ENCODE measurements at places on chromosomes 6 and 20.

DNA sequence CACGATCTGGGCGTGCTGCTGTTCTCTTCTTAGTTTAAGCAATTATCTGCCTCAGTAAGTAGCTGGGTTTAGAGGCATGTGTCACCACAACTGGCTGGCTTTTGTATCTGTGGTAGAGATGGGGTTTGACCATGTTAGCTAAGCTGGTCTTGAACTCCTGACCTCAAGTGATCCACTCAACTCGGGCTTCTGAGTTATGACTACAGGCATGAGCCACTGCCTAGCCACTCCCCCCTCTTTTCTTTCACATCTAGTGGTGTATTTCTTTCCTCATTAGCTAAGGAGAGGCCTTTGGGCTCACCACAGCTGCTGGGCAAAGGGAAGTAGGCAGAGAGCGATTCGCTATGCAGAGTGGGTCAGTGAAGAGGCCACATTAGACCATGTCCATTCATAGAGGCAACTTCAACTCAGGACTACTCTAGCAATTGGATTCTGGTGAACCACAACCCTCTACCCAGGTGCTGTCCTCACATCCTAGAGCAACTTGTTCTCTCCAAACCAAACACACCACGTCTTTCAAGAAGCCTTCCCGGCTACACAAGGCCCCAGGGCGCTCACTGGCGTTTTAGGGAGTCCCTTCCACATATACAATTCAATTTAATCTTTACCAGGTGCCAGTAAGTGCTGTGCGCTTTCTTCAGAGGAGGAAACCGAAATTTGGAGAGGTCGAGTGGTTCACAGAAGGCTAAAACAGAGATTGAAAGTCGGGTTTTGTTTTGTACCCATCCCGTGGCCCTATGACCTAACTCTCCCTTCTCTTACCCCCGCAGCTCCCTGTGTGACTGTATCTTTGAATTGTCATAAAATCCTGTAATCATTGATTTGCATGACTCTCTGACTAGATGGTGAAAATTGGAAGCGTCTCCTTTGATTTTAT, 26.5 kb upstream of the GFOD1 start:
- no peak for DNase-seq

GRCh38 chr20:33130568-33131061, 37.3 kb upstream of the BPIFA2 start:
- DNase-seq: no peak

DNA sequence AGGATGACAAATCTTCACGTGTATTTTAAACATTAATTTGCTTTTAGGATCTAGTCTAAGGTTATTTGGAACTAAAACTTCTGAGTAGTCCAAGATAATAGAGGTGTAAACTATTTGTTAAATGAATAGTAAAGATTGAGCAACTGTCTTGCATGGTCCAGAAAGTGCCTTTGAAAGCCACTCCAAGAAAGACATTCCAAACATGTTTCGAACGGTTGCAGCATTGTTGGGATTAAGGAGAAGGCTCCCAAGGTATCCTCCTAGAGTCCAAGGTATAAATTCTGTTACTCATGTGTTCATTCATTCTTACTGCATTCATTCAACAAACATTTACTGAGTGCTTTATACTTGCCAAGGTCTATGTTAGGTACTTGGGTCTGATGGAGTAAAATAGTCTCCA, 28.8 kb upstream of the MYLK2 start:
- DNase-seq: no peak

- no peak for DNase-seq
These were observed 10.1 kb downstream of the SLC22A2 start for GRCh38 chr6:160248538-160248937.

GRCh38 chr6:43722920-43723545, 35.4 kb upstream of the MRPS18A start:
- no peak for DNase-seq

DNA sequence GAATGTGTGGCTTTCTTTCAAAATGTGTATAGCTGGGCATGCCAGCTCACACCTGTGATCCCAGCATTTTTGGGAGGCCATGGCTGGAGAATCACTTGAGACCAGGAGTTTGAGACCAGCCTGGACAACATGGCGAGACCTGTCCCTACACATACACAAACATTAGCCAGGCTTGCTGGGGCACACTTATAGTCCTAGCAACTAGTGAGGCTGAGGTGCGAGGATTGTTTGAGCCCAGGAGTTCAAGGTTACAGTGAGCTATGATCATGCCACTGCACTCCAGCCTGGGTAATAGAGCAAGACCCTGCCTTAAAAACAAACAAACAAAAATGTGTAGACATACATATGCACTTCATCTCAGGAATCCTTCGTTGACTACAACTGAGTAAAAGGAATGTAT, 31.1 kb upstream of the PLEKHG1 start:
- no peak for DNase-seq

GRCh38 chr20:41174782-41175181, 37.4 kb downstream of the PLCG1 start:
- DNase-seq: no peak

DNA sequence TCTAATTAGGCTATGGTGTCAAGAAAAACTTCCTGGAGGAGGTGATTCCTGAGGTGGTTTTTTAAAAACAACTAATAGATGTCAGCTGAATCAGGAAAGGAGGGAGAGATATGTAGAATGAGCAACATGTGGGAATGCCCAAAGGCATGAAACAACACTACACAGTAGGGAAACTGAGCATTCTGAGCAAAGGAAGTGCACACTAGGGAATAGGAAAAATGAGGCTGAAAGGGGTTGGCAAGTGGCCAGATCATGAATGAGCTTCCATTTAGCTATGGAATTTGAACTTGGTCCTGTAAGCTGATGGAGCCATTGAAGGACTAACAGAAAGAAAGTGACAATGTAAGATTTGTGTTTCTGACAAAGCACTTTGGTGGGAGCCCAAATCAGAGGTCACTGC, 16.9 kb upstream of the SLC35F1 start:
- DNase-seq: no peak

GRCh38 chr20:44264287-44264686, 17.2 kb downstream of the GDAP1L1 start:
- no peak for DNase-seq

GRCh38 chr20:38275815-38276550, 15.4 kb upstream of the KIAA1755 start:
- DNase-seq: no peak

GRCh38 chr6:44804546-44805159, 417.1 kb downstream of the CDC5L start:
- DNase-seq: no peak

DNA sequence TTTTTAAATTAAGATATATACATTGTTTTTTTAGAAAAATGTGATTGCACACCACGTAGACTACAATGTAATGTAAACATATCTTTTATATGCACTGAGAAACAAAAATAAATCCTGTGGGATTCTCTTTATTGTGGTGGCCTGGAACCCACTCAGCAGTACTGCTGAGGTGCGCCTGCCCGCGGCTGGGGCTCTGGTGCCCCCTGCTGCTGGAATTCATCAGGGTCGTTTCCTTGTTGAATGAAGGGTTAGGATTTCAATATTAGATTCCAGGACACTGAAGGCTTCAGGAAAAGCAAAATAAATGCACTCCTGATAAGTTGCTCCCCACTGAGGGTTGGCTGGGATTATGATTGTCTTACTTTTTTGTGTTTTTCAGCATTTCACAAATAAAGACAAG, 175.8 kb upstream of the GGTLC1 start:
- DNase-seq: peak; percentile 13

- DNase-seq: no peak
These were observed 41.5 kb downstream of the DSE start for GRCh38 chr6:116412270-116412669.

DNA sequence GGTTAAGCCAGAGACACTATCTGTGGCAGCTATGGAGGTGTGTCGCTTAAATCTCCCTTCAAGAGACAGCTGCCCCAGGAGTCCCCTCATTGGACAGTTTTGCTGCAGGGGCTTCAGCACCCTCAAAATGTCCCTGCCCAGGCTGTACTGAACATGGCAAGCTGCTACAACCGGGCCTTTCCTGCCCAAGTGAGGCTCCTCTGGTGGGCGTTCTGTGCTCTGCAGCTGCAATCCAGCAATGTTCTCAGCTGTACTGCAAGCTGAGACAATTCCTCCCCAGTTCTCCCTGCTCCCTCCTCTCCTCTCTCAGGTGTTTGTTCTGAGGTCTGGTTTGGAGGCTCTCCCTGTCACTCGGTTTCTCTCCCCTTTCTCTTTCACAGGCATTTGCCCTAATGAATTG, 190.8 kb upstream of the LAMP5 start:
- no peak for DNase-seq

Measured in activated CD4-positive, alpha-beta T cell treated with anti-CD3 and anti-CD28 coated beads, Interleukin-2, amount 50 U/mL, for 4 hours (primary cell).